ENCODE measurements at places on chromosomes 5 and 9. TPM values are rescaled to one million over a fixed set of nuclear protein-coding genes. Genes with fewer than 3 reads are reported as not detected.

DNA sequence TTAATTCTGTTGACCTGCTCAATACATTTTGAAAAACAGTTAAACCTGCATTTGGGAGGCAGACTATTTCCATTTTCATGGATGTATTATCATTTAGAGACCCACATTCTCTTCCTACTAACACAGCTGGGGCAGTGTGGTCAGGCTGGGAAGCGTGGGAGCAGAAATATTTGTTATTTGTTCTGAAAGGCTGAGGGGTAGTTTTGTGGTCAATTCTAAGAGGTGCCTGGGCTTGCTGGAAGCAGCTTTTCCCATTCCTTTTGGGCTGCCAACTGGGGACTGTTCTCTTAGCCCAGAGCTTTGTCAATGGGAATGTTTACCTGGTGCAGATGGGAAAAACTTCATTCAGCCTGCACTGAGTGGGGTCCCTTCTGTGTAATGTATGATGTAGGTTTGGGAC lies 171.4 kb upstream of the DAP start:
- no peak overlapping the region for H3K4me3 ChIP-seq
- no peak overlapping the region for H3K27ac ChIP-seq
- no peaks in the 10 kb centered on the region for H3K4me1 ChIP-seq
- H3K36me3 ChIP-seq = no peaks in the 10 kb centered on the region
- no peak for DNase-seq

DNA sequence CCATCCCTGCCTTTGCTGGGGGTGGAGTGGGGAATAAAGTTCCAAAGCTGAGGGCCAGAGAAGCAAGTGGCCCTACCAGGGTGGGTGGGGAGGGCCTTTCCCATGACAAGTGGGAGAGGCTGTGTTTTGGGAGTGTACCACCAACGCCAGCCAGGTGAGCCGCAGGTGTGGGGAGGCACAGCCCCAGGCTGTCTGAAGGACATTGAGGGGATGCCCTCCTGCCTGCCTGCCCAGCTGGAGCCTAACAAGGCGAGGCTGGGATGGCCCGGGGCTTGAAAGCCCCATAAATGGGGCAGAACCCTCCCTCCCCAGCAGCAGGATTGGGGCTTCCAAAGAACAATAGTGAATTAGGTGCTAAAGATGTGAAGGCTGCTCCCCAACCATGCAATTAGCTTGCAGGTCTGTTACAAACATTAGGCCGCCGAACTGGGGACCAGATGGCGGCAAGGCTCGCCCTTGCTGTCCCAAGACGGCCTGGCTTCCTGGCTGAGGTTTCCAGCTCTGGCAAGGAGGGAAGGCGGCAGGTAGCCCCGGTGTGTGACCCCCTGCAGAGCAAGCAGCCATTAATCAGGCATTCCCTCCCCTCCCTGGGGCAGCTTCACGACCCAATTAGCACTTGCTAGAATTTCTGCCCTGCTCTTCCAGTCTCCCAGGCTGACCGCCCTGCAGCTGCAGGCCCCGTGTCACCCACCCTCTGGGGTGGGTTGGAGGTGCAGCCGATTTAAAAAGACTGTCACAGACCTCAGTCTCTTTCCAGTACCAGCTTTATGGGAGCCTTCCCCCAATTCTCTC lies 42.9 kb downstream of the FGF18 start:
- no peaks in the 10 kb centered on the region for H3K4me1 ChIP-seq
- H3K36me3 ChIP-seq = no peaks in the 10 kb centered on the region
- no peaks in the 10 kb centered on the region for H3K27me3 ChIP-seq
- no peak for DNase-seq
- H3K4me3 ChIP-seq = no peak overlapping the region
- H3K27ac ChIP-seq = no peak overlapping the region

GRCh38 chr5:174409070-174409469 lies 315.3 kb upstream of the MSX2 start:
- no peaks in the 10 kb centered on the region for H3K27me3 ChIP-seq
- no peaks in the 10 kb centered on the region for H3K36me3 ChIP-seq
- no peak for DNase-seq
- H3K4me3 ChIP-seq = no peak overlapping the region

DNA sequence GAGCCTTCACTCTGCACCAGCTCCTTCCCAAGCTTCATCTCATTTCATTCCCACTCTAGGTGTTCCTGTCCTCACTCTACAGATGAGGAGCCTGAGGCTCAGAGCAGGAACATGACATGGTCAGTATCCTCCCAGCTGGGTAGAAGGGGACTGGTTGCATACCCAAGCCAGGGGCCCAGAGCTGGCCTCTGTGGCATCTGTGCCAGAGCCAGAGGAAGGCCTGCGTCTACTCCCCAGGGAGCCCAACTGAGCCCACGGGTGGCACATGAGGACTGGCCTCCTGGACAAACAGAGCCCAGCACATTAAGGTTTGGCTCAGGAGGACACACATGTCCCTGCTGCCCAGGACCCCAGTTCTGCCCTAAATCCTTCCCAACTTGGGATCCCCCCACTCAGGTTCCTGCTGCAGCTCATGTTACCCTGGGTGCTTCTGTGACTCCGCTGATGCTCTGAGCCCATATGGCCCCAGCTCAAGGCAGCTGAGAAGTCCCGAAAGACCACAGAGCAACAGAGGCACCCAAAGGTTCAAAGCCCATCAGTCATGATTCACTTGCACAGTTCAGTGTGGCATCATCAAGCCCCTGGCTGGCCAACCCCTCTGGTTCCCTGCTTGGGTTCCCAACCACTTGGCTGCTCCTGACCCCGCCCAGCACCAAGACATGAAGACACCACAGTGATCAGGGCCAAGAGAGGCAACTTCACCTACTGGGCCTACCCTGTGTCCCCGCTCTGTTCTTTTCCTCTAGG lies 8.5 kb upstream of the NEURL1B start:
- DNase-seq = no peak
- peaks cover 1% of the 10 kb centered on the region for H3K27me3 ChIP-seq
- H3K36me3 ChIP-seq = no peaks in the 10 kb centered on the region
- no peak overlapping the region for H3K27ac ChIP-seq
- no peak overlapping the region for H3K4me3 ChIP-seq
- H3K4me1 ChIP-seq = no peaks in the 10 kb centered on the region

Gene CTXN3
- not detected for total RNA-seq

- H3K27me3 ChIP-seq = no peaks in the 10 kb centered on the region
- no peaks in the 10 kb centered on the region for H3K36me3 ChIP-seq
- DNase-seq = no peak
- no peak overlapping the region for H3K27ac ChIP-seq
Measured at GRCh38 chr5:85952680-85953079, 665.1 kb upstream of the COX7C start.

DNA sequence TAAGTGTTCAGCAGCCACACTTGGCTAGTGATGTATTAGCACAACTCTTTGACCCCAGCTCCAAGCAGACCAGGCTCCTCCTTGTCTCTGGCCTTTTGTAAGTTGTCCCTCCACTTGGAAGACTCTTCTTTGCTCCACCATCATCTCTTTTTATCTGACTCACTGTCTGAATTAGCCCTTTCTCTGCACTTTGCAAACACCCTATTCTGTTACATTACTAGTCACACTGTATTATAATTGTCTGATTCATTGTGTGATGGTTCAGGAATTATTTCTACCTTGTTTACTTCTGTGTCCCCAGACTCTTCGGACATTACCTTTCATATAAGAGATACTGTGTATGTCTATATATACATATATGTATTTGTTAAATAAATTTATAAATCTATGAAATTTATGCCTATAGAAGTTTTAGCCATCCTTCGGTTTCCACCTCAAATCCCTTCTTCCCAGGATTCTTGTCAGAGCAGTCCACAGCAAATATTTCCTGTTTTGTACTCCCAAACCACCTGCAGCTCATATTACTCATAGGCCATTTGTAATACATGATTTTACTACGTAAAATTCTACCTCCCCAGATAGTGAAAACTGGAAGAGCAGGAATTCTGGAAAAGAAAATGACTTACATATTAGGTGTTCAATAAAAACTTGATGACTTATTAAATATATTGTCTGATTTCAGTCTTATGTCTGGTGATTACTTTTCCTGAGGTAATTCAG lies 69.0 kb downstream of the MTAP start:
- no peak for DNase-seq
- H3K4me3 ChIP-seq = no peak overlapping the region
- no peaks in the 10 kb centered on the region for H3K4me1 ChIP-seq
